ENCODE measurements at places on chromosomes 11 and 22. TPM values are rescaled to one million over a fixed set of nuclear protein-coding genes. Genes with fewer than 3 reads are reported as not detected.
A peak's percentile ranks its signal among the peaks of the same experiment; 100 is the strongest.

DNA sequence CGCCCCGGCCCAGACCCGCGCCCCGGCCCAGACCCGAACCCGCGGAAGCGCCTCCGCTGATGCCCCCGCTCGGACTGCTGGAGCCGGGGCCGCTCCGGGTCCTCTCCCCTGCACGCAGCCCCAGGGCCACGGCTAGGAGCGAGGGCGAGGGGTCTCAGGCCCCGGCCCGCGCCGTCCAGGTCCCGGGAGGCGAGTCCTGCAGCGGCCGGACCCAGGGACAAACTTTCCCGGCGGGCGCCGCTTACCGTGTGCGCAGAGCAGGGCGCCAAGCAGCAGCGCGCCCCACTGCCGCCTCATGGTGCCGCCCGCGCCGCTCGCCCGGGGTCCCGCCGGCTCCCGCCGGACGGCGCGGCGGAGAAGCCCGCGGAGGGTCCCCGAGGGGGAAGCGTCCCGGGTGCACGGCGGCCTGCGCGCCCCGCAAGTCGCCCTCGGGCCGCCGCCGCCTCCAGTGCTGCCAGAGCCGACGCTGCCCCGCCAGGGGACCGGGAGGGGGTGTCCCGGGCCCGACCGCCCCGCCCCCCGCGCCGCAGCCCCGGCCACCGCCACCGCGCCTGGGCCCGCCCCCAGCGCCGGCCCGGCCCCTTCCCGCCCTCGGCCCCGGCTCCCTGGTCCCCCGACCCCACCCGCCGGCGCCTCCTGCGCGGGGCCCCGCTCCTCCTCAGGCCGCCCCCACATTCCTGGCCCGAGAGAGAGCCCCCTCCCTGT lies at the start of gene LRP4:
LRP4 (minus strand) TSS at position 468 of the 705 bp plus-strand sequence; CDS start at position 297, 171 bp downstream.
- peaks cover 15% of the 10 kb centered on the region for H3K27me3 ChIP-seq
- peaks cover 16% of the 10 kb centered on the region for H3K4me1 ChIP-seq
- peak within 1 kb of the TSS; percentile 39 for H3K27ac ChIP-seq
- H3K4me3 ChIP-seq: peak within 1 kb of the TSS; percentile 81

- H3K27ac ChIP-seq: no peak overlapping the region
- no peaks in the 10 kb centered on the region for H3K27me3 ChIP-seq
- H3K4me3 ChIP-seq: no peak overlapping the region
- peaks cover 12% of the 10 kb centered on the region for H3K36me3 ChIP-seq
- no peak for DNase-seq
- peaks cover 2% of the 10 kb centered on the region for H3K4me1 ChIP-seq
These were observed 225.0 kb downstream of the AASDHPPT start for GRCh38 chr11:106302416-106302815.

TMEM41B gene
- total RNA-seq: 43.6 TPM

OR52I1 gene
- 0.27 TPM for total RNA-seq
